ENCODE measurements at places on chromosomes 5 and 9.

DNA sequence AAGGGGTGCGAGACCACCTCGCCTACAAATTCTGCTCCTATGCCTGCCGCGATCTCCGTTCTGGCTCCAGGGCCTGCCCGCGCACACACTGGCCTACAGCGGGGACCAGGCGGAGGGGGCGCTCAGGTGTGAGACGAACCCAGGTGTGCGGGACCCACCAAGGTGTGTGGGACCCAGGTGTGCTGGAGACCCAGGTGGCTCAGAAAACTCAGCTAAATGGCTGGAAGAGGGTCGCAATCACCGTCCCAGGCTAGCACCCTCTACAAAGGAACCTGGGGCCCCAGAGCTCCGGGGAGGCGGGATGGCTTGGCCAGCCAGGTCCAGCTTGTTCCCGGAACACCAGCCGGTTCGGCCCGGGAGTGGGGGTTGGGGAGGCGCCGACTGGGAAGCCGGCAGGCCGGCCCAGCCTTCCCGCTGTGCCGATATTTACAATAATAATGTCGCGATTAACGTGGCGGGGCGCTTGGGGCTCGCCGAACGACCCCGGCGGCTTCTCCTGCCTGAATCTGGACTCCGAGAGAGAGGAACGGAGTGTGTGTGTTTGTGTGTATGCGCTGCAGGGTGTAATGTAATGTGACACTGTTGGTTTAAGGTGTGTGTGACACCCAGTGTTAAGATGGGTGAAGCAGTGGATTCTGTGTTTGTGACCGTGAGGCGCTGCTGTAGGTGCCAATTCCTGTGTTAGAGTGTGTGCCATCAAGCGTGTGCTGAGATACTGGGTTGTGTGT lies 1.4 kb downstream of the PCDH1 start:
- DNase-seq: no peak

- peak; percentile 68 for DNase-seq
Observed at GRCh38 chr9:2494562-2494961, 127.0 kb upstream of the VLDLR start.

- no peak for DNase-seq
Observed at GRCh38 chr5:143819716-143820115, 7.8 kb downstream of the HMHB1 start.

DNA sequence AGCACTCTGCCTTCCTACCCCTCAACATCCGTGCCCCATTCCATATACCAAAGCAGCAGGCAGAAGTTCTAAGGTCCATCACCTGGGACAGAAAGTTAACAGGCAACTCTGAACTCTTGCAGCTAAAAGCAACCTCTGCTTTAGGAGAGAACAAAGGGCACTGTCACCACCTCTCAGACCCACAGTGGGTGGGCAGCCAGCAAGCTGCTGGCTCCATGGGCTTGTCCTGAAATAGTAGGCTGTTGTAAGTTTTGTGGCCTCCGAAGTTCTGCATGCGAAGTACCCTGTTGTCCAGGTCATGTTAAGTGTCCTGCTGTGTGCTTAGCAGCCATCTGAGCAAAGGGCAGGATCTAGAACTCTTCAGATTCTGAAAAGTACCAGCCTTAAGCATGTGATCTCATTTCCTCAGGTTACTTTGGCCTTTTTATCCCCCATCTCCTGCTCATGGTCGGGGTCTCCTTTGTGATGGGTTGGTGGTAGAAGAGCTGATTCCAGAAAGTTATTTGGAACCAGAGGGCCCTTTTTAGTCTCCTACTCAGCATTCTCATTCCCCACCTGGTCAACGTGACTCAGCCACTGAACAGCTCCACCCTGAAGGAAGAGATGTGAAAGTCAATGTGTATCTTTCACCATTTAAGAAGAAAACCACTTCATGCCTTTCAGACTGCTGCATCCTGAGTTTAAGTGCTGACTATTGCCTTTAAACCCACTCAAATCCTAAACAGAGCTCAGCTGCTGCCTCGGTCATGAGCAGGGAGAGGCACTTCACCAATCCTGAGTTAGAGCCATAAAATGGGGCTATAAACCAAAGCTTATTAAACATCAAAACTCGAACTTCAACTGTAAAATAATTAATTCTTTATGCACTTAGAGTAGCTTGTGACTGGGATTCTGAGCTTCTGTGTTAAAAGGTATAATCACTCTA lies 121.4 kb downstream of the DPYSL3 start:
- DNase-seq: no peak

- DNase-seq: peak; percentile 62
Observed at GRCh38 chr5:97764700-97765099, 581.7 kb upstream of the RIOK2 start.

- DNase-seq: no peak
Observed at GRCh38 chr5:134506054-134507039, 19.1 kb upstream of the JADE2 start.

- no peak for DNase-seq
Observed at GRCh38 chr5:58649716-58650115, 66.8 kb downstream of the RAB3C start.

DNA sequence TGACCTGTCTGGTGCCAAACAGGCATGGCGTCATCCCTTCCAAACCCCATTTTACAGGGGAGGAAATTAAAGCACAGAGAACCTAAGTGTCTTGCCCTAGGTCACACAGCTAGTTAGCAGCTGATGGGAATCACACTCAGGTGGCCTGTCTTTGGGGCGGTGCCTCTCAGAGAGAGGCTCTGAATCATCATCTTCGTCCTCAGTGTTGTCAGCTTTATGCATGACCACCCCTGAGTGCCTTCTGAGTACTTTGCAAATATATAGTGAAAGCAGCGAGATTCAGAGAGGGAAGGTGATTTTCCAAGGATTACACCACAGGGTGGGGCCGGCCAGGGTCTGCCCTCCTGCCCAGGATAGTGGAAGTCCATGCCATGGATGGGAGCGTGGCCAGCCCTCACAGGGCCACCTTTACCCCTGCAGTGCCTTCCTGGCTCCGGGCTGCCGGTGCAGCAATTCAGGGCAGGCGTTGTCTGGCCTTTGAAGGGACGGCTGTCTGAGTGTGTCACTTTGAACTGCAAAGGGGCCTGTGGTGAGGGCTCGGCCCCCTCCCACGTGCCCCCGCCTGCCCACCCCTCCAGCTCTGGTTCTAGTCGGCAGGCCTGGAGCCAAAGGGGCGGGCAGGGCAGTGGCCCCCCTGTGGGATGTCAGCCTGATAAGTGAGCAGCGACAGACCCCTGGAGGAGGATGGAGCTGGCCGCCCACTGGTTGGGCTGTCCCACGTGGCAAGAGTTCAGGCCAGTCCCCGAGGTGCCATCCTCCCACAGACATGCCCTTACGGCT lies 16.9 kb downstream of the LMX1B start:
- no peak for DNase-seq

DNA sequence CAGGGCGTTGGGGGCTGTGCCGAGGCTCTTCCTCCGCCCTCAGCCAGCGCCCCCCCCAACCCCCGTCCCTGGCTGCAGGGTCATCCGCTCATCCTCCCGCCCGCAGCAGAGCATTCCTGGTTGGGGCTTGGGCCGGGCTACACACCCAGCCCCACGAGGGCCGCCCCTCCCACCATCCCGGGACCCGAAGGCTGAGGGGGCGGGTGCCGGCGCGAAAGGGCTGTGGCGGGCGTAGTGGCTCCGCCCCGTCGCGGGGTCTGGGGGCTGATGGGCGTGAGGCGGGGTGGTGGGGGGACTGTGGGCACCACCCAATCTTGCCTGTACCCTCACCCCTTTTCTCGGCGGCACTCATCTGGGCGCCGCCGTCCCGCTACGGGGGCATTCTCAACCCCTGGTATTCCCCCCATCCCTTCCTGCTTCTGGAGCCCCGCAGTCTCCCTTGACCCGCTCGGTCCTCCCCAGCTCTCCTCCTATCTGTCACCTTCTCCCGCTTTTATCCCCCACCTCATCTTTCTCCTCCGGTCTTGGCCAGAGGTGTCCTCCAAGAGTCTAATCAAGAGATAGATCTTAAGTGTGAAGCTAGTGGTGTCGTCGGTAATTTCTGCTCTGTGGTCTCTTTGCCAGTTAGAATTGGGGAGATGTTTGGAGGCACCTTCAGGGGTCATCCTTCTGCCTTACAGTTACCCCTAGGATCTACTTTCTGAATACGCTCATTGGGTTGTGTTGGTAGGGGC lies 1.6 kb downstream of the FER start:
- no peak for DNase-seq

- no peak for DNase-seq
Observed at GRCh38 chr9:97987487-97987886, 4.3 kb downstream of the ANP32B start.

GRCh38 chr9:110687497-110687896 lies 18.9 kb downstream of the MUSK start:
- DNase-seq: no peak

DNA sequence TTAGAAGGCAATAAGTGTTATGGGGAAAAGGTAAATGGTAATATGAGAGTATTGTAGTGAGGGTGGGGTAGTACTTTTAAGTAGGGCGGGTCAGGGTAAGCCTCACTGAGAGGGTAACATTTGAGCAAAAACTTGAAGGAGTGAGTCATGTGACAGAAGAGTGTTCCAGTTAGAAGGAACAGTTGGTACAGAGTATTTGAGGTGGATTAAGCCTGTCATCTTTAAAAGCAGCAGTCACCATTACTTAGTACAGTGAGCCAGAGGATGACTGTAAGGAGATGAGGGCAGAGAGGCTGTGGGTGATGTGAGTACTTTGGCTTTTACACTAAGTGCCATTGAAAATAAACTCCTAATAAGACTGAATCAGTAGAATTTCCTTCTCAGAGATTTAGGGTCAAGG lies 54.8 kb downstream of the UBAP1 start:
- no peak for DNase-seq

DNA sequence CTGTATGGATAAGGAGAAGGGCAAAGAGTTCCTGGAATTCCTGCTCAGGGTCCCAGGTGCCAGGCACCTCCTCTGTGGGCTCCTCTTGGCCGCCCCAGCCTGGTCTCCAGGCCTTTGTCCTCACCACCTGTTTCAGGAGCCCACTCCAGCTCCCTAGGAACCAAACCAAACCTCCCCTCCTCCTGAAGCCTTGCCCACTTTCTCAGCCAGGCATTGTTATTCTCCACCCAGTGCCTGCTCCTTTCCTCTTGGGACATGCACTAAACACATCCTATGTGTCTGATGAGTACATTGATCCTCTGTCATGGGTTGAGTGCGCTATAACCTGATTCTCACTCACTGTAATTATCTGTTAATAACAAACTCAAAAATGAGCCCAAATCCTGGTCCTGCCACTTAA lies 189.8 kb downstream of the SPOCK1 start:
- no peak for DNase-seq

DNA sequence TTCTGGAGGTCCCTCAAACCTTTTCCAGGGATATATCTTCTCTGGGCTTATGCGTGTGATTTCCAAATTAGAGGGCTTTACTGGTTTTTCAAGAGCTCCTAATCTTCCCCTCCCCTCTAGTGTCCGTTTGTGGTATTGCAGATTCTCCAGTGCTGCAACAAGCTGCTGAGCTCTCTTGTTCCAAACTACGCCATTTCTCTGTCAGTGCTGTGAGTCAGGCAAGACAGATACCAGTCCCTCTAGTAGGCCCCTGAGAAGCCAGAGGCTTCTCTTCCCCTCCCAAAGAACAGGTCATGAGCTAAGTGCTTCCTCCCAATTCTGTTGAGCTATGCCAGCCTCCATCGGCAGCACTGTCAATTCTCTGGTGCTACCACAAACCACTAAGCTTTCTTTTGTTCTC lies 149.5 kb downstream of the FANCC start:
- DNase-seq: peak; percentile 86

DNA sequence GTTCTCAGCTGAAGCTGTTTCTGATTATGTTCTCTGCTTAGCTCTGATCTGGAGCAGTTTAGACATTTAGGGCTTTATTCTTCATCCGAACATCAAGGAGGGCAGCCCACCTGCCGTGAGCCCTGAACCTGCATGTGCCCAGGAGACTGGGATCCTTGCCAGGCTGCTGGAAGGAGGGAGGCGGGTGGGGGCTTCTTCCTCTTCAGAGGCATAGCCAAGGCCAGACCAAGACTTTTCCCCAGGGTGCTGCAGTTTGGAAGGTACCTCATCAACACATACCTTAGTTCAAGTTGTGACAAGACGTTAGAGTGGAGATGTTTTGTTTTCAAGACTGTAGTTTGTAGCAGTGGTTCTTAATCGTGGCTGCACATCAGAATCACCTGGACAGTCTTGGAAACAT lies 64.9 kb downstream of the RALGPS1 start:
- no peak for DNase-seq

- DNase-seq: peak; percentile 17
Observed at GRCh38 chr5:110623874-110624273, 102.6 kb downstream of the TMEM232 start.

DNA sequence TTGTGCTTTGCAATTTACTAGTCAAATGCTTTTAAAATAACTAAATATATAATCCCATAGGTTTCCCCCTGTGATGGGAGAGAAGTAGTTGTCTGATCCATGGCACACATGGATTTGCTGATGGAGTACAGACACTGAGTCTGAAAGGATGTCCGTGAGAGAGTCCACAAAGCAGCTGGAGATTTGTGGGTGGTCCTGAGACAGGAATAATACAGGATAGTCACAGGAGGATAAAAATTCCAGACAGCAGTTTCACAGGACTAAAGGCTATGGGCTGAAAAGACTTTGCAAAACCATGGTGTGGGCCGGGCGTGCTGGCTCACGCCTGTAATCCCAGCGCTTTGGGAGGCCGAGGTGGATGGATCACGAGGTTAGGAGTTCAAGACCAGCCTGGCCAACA lies 58.7 kb upstream of the ZFR start:
- no peak for DNase-seq

GRCh38 chr5:56876327-56876726 lies 33.1 kb upstream of the SETD9 start:
- peak; percentile 3 for DNase-seq

DNA sequence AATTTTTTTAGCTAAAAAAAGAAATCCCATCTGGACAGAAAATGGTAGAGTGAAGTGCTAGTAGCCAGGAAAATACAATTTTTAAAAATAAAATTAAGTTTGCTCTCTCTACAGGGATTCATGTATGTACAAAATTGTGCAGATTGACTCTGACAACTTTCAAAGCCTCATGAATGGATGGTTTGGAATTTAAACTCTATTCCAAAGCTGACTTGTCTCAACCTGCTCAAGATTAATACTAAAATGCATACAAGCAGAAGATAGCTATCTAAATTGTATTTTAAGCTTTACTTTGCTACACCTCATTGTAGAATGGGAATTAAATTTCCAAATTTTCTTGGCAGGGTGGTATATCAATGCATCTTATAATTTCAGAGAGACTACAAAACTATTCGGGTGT lies 257.6 kb downstream of the RFX3 start:
- no peak for DNase-seq

- DNase-seq: no peak
Observed at GRCh38 chr5:132498686-132499271, 8.2 kb upstream of the IRF1 start.

DNA sequence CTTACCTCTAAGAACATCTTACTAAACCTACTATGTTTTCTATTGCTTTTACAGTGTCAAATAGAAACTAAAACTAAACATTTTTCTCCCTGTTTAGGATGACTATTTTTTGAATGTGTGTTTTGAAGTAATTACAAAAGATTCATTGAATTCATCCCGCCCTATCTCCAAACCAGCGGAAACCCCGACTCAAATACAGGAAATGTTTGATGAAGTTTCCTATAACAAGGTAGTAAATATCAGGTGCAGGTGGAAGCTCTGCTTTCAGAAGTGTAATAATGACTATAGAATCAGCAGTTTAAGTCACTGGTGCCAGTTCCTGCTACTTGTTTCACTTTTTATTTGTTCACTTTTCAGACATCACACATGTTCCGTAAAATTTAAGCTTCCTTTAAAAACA lies 20.0 kb downstream of the ERAP2 start:
- no peak for DNase-seq
